NCI-H69 (cell line): ENCODE measurements at places on chromosomes 13 and 19.

DNA sequence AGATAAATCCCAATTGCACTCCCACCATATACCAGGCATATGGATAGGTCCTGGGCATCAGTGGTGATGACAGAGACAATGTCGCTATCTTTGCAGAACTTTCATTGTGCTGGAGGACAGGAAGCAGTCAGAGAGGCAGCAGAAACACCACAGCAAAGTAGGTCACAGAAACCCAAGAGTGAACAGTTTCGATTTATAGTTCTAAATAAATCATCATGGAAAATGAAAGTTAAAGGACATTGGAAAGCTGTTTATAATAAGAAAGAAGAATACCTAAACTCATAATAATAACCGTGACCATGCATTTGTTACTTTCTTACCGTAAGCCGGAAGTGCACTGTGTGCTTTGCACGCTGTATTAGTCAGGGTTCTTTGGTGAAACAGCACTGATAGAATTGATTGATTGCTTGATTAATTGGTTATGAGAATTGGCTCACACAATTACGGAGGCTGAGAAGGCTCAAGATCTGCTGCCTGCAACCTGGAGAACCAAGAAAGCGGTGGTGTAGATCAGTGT is 38.9 kb downstream of the ALOX5AP start:
- no peak for DNase-seq

GRCh38 chr13:26037302-26037701 is 14.5 kb downstream of the SHISA2 start:
- peak; percentile 22 for DNase-seq

DNA sequence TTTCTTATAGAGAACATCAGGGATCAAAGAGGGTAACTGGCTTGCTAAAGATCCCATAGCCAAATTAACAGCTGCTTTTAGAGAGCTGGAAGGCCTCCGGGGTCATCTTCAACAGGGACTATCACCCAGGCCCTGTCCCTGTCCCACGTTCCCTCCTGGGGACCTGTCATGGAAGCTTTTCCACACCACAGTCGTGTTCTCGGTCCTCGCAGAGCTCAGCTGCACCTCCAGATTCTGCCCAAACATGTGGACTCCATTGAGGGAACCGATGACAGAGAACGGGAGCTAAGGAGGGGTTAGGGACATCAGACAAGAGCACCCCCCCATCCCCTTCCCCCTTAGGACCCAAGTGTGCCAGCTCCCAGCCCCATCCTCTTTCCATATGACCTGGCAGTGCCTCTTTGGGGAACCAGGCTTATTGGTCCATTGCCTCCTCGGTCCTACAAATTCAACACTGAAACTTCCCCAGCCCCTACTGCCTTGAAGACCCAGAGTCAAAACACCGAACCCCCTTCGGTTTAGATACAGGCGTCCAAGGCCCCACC is 568 bp downstream of the FUZ start:
- DNase-seq, result peak; percentile 34

- peak; percentile 80 for DNase-seq
These were observed 4.9 kb upstream of the PALM start for GRCh38 chr19:703651-704446.

DNA sequence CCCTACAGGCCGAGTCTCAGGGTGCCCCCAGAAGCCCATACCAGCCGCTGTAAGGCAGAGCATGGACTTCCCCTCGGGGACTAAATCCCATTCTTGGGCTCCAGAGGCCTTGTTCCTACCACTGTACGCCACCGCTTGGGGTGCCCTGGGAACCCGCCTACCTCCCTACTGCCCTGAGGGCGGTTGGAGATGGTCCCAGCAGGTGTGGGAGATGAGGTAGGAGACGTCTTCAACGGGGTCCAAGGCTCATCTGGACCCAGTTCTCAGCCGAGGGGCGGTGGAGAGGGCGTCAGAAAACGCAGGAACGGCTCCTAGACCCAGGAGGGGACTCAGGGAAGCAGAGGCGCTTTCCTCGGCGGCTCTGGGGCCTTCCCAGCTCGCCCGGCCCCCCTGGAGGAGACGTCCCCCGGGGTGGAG is 833 bp upstream of the ZIK1 start:
- DNase-seq, result no peak
